ENCODE measurements at places on chromosomes 7 and 10. TPM values are rescaled to one million over a fixed set of nuclear protein-coding genes. Genes with fewer than 3 reads are reported as not detected.
A peak's percentile ranks its signal among the peaks of the same experiment; 100 is the strongest.

Gene OR2A1
- total RNA-seq, result not detected

DNA sequence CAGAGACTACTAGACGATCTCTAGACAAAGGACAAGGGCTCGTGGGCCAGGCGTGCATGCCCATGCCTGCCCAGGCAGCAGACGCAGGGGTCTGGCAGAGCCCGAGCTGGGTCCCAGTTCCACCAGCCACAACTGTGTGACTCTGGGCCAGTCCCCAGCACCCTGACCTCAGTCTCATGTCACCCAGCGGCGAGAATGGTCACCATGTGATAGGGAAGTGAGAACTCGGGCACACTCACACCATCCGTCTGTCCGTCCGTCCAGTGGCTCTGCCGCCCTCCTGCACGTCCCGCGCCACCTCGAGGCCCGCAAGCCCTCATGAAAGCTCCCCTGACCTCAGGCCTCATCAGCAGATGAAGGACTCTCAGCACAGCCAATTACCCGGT lies 280.0 kb downstream of the ELFN1 start:
- no peak for DNase-seq

- DNase-seq, result no peak
Observed at GRCh38 chr10:44032216-44032615, 352.7 kb downstream of the CXCL12 start.

DNA sequence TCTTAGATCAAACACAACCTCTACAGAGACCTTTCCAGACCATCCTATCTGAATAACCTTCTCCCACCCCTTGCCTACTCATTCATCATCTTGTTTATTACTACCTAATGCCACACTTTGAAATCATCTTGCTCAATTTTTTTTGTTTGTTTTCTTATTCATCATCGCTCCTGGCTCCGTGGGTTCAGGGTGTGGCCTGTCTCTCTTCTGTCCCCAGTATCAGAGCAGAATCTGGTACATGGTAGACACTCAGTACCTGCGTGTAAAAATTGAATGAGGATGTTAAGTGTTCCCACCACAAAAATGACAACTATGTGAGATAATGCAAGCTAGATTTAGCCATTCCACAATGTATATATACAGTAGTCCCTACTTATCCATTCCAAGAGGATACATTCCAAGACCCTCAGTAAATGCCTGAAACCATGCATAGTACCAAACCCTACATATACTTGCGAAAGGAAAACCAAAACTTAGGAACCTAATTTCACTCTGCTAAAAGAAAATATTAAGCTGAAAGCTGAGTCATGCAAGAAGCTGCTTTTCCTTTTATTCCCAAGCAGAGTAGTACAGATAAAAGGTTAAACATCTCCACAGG lies 72.1 kb upstream of the SEC61G start:
- DNase-seq, result peak; percentile 94

- DNase-seq, result no peak
Observed at GRCh38 chr10:11869743-11870460, 46.7 kb downstream of the PROSER2 start.

- peak; percentile 84 for DNase-seq
Observed at GRCh38 chr7:16083931-16084330, 337.4 kb downstream of the CRPPA start.

Gene NPFFR1
- not detected for total RNA-seq

Gene SLC29A4
- total RNA-seq, result 9.5 TPM

Gene NME8
- total RNA-seq, result not detected

DNA sequence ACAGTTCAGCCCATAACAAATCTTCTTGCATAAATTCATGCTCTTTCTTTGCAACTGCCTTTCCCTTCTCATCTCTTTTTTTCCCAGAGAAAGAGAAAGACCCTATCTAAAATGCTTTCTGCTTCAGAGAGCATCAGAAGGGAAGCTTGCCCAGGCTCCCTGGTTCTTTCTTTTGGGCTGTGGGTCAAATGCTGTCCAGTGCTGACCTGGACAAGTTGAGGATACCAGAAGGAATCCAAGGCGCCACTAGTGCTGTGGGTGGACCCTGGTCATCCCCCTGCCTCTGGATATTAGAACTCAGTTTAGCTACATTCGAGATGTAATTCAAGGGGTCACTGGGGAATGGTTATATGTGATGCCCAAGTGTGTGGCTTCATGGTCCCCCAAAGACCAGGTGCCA lies 411.6 kb downstream of the RPS24 start:
- no peak for DNase-seq

- DNase-seq, result peak; percentile 5
Observed at GRCh38 chr10:112269266-112269665, 13.9 kb upstream of the TECTB start.

Gene MRLN
- not detected for total RNA-seq

DNA sequence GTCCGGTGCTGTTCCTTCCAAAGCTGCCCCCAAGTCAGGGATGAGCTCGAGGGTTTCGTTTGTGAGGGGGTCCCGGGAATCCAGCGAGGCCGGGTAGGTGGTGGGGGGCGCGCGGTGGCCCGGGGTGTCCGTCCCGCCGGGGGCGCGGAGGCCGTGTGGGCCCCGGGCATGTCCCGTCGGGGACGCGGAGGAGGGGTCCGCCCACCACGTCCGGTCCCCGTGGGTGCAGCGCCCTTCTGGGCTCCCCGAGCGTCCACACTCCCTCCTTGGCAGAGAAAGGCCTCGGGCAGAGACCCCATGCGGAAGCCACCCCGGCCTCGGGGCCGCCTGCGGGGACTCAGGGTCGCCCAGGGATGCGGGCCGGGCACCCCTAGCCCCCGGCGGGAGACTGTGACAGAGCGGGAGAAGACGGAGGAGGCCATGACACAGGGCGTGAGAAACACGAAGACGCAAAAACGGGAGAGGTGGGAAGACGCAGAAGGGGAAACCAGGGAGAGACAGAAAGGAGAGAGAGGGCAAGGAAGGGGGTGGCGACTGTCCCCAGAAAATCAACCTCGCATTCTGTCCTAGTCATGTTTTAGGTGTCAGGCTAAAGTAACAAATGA lies 640 bp upstream of the ZNF425 start:
- DNase-seq, result no peak

Gene PALD1
- 0.13 TPM for total RNA-seq

Gene ADAMTS14
- total RNA-seq, result 0.26 TPM

- DNase-seq, result no peak
Observed at GRCh38 chr10:89755374-89755773, 54.0 kb downstream of the KIF20B start.

DNA sequence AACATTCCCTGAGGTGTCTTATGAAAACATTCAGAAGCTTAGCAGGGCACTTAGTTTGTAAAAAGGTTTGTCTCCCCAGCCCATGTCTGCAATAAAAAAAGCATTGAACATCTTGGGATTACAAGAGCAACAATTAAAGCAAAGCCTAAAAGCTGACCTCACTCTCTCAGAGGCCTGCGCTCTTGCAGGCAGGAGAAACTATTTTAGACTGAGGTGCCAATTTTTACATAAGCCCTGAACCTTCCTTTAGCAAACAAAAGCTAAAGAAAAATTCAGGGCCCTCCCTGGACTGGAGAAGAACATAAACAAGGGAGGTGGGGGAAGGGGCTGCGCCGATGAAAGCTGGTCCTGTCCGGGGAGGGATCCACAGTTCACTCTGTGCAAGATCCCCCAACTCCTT lies 312.7 kb upstream of the RNF32 start:
- no peak for DNase-seq

- peak; percentile 28 for DNase-seq
Observed at GRCh38 chr10:11746883-11747539, 4.8 kb downstream of the ECHDC3 start.

Gene ANKRD61
- total RNA-seq, result not detected

DNA sequence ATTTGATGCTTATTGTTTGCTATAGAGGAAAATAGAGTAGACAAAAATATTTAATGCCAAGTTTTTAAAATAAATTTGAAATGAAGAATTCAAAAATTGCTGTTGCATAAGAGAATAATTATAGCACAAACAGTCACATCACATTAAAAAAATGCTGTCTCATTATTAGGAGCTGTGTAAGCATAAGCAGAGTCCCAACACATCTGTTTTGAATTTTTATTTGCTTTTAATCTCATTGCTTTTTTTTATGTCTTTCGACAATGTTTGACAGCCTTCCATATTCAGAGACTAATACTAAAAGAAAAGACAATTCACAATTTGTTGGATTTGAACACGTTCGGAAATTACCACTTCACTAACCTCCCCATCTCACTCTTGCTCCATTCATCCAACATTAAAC lies 143.5 kb downstream of the TFPI2 start:
- no peak for DNase-seq

Gene UBTD1
- total RNA-seq, result 12.4 TPM

Gene ODAD2
- under 0.01 TPM for total RNA-seq

DNA sequence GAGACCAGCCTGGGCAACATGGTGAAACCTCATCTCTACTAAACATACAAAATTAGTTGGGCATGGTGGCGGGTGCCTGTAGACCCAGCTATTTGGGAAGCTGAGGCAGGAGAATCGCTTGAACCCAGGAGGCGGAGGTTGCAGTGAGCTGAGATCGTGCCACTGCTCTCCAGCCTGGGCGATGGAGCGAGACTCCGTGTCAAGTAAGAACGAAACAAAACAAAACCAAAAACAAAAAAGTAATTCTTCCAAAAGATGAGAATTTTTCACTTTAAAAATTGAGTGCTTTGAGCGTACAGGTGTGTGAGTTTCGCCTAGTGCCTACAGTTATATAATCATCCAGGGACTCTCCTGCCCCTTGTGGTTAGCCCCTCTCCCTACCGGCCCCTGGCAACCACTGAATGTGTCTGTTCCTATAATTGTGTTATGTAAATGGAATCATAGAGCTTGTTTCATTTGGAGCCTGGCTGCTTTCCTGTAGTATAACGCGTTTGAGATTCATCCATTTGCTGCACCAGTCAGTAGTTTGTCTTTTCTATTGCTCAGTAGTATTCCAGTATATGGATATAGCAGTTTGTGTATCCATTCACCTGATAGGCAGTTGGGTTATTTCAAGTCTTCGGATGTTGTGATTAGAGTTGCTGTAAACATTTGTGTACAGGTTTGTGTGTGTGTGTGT lies 80.0 kb downstream of the RBM33 start:
- no peak for DNase-seq

Gene GIMAP8
- total RNA-seq, result under 0.01 TPM

- DNase-seq, result no peak
Observed at GRCh38 chr10:70967591-70968587, 79.5 kb upstream of the PCBD1 start.

- DNase-seq, result no peak
Observed at GRCh38 chr10:132606031-132606491, 68.5 kb downstream of the INPP5A start.

GRCh38 chr7:157297185-157297584 lies 39.6 kb upstream of the DNAJB6 start:
- DNase-seq, result no peak

Gene NKX1-2
- 2.1 TPM for total RNA-seq

DNA sequence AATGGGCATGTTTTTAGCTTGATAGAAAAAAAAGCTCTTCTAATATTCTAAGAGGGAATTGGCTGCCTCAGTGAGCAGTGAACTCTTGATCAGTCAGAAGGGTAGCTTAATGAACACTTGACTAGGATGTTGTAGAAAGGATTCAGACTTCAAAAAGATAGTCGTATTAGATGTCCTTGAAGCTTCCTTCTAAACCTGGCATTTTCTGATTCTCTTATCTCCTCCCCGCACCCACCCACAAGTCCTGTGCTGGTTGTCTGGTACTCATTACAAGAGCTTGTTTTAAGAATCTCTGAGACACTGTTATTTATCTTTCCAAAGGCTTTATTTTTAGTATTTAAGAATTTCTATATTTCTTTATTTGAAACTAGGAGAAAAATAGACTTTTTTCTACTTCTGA lies 7.4 kb upstream of the SMIM30 start:
- no peak for DNase-seq

Gene PPP1R17
- total RNA-seq, result not detected

DNA sequence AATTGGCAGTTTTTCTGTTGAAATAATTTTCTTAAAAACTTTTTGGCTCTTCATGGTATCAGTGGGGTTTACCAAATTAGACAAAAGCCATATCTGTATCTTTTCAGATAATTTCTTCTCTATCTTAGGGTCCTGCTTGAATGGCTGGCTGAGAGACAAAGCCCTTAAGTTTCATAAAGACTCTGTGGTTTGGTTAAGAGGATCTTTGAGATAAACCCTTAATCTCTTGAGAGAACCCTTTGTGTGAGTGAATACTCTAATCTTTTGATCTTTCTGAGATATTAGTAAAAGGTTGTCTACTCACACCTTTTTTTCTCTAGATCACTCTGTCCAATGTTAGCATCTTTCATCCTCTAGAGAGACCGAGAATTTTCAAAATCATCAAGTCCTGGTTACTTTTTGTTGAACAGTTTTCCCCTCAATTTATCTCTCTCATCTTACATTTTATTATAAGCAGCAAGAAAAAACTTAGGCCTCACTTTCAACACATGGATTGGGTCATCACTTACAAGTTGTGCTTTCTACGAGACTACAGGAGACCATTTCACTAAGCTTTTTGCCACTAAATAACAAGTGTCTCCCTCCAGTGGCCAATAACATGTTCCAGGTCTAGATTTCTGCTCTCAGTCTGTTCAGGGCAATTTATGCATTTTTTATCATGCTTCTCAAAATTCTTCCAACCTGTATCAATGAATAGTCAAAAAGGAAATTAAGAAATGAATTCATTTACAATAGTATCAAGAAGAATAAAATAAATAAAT lies 28.4 kb downstream of the DNAJC9 start:
- peak; percentile 26 for DNase-seq

Gene NPSR1
- total RNA-seq, result not detected

Gene ABCB1
- total RNA-seq, result under 0.01 TPM

DNA sequence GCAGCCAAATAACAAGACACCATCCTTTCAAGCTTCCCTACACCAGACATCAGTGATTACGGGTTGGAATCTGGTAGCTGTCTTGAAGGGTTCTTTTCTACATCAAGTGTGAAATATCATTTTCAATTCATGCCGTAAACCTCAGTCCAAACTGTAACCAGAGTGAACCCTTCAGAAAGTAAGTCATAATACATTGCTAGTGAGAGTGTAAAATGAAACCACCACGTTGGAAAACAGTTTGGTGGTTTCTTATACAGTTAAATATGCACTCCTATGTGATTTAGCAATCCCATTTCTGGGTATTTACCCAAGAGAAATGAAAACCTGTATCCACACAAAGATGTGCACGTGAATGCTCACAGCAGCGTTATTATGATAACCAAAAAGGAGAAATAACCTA lies 25.6 kb upstream of the ZC3HAV1L start:
- DNase-seq, result no peak

Gene RAB11FIP2
- 12.6 TPM for total RNA-seq

Gene CPA4
- 5.6 TPM for total RNA-seq

GRCh38 chr10:131762789-131763696 lies 137.8 kb upstream of the PPP2R2D start:
- no peak for DNase-seq

Gene CYP3A7
- total RNA-seq, result not detected

All from bronchial epithelial cell (primary cell).